ENCODE measurements at places on chromosomes 3 and 15.

- DNase-seq = no peak
Measured at GRCh38 chr3:175288621-175289020, 429.5 kb downstream of the NAALADL2 start.

DNA sequence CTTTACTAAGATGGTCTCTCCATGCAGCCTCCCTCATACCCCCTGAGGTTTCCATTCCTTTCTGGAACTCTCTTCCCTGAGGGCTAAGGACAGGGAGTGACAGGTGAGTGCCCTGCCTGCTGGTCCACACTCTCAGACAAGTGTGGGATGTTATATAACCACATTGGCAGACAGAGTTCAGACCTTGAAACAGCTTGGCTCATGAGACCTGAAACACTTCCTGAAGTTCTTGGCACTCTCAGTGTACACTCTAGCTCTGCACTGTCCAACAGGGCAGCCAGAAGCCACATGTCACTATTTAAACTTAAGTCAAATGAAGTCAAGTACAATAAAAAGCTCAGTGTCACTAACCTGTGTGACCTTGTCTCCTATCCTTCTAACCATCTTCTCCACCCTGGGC is 188.5 kb downstream of the ZNF621 start:
- no peak for DNase-seq

GRCh38 chr3:197465996-197466549 is 89.7 kb downstream of the BDH1 start:
- DNase-seq = no peak

DNA sequence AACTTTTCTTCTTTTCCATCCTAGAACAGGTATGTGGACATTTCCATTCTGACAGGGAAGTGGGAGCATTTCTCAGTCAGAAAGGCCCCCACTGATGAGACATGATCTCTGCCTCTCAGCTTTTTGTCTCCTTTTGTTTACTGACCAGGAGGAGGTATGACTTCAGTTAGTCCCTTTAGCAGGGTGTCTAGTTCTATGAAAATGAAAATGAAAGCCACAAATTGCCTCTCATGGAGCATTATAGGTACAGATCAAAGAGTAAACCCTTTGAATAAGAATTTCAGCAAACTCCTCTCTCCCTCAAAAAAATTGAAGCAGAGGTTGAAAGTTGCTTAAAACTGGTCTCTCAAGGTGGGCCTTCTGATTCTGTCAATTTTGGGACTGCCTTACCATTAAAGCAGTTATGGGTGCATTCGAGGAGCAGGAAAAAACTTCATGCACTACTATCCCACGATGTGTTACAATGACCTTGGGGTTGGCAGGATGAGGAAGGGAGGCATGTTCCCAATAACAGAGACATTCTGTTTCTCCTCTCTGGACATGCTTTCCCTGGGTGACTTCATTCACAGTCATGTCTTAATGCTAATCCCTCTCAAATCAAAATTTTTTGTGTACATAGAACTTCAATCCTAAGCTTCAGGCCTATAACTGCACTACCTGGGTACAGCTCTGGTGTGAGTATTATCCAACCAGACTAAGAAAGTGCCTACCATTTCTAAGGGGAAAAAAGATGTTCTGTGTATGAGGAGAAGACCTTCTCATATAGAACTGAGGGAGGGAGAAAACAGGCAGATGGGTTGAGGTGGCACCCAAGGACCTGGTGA is 50.6 kb upstream of the TBC1D23 start:
- peak; percentile 34 for DNase-seq

DNA sequence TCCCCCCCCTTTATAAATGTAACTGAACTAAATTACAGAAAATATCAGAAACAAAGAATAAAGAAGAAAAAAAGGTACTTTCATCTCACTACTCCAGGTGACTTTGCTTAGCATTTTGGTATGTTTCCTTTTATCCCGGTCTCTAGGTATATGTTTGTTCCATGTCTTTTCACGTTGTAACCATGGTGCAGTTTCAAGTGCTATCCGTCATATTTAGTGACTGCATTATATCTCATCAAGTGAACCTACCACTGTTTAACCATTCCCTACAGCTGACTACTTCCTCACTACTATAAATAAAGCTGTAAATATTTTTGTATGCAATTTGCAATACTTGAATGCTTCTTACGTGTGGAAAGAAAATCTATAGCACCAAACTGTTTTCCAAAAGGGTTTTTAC is 2.2 kb downstream of the BTBD1 start:
- no peak for DNase-seq

Data from CD4-positive, alpha-beta T cell treated with Interleukin-1 beta for 1 hour (primary cell).